ENCODE measurements at places on chromosomes 2 and 18.

- DNase-seq: no peak
These were observed 38.5 kb upstream of the CSRNP3 start for GRCh38 chr2:165431014-165431413.

GRCh38 chr2:85702172-85702571 lies 8.0 kb downstream of the GNLY start:
- DNase-seq: no peak

GRCh38 chr2:159891917-159892730 lies 94.1 kb upstream of the CD302 start:
- DNase-seq: no peak

GRCh38 chr18:78784861-78785260 lies 194.8 kb upstream of the SALL3 start:
- DNase-seq: no peak

- DNase-seq: no peak
These were observed 53.7 kb downstream of the PTRHD1 start for GRCh38 chr2:24739354-24740025.
